ENCODE measurements at places on chromosomes 6 and 20.

DNA sequence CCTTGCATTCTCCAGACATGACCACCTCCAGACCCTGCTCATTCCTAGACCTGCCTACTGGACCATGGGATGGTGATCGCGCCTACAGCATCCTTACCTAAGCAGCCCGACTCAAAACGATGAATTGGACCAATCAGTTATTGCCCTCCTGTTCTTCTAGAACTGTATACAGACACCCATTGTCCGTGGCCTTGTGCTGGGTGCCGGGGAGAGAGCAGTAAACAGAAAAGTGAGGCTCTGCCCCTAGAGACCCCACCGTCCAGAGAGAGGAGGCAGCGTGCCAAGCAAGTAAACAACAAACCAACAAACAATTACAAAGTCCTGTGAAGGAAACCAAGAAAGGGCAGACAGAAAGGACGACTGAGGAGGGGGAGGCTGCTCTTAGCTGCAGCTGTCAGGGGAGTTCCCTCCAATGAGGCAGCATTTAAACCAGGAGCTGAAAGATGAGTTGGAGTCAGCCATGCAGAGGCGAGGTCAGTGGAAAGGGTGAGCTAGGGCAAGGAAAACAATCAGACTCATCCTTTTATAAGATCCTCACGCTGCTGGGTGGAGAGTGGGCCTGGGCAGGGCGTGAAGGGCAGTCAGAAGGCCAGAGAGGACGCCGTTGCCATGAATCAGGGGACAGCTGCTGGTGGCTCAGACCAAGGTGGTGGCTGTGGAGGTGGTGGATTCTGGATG is 37.6 kb upstream of the BLCAP start:
- no peak for DNase-seq

- no peak for DNase-seq
Measured at GRCh38 chr6:157579467-157580031, 198.6 kb downstream of the ZDHHC14 start.

- no peak for DNase-seq
Measured at GRCh38 chr6:169188475-169188874, 65.2 kb downstream of the THBS2 start.

- no peak for DNase-seq
Measured at GRCh38 chr20:19970256-19970765, 46.9 kb upstream of the NAA20 start.

- DNase-seq, result no peak
Measured at GRCh38 chr20:6764619-6765018, 2.9 kb upstream of the BMP2 start.

DNA sequence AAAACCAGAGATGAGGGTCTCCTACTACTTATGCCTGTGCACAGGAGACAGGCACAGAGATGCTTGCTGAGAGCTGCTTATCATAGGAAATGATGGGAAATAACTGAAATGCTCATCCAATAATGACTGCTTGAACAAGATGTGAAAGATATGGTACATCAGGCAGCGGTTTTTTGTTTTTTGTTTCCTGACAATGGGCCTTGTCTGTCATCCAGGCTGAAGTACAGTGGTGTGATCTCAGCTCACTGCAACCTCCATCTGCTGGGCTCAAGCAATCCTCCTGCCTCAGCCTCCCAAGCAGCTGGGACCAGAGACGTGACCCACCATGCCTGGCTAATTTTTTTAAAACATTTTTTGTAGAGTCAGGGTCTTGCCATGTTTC is 1.2 kb upstream of the RIPOR3 start:
- DNase-seq, result no peak

DNA sequence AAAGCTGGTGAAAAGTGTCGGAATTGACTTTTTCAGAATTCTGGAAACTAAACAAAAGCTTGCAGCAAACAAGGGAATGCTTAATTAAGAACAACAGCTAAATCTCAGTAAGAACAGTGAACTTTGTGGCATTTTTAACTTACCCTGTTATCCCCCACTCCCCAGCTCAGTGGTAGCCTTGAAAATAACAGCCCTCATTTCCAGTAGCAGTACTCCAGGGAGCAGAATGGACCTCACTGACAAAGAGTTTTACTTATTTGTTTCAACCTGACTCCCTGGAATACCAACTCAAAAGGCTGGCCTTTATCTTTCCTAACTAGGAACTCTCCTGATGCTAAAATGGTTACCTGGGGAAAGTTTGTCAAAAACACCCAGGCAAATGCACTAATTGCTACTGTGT is 108.9 kb downstream of the IMPG1 start:
- no peak for DNase-seq

GRCh38 chr6:50602292-50602691 is 111.0 kb upstream of the TFAP2D start:
- no peak for DNase-seq

DNA sequence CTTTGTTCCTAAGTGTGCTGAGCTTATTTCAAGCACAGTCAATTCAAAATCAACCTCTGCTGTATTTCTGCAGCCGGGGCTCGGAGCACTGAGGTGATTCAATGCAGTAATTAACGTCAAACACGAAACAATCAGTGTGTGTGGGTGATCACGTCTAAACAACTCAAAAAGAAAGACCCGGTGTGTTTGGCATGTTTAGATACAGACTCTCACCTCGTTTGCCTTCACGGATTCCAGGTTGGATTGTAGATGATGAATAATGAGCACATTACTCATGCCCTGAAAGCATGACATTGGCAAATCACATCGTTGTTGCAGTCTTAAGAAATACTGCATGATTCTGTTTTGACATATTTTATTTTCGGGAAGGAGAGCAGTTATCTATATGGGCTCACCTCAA is 231.0 kb downstream of the QKI start:
- no peak for DNase-seq

- DNase-seq, result no peak
Measured at GRCh38 chr6:23339268-23339667, 769.9 kb downstream of the HDGFL1 start.

DNA sequence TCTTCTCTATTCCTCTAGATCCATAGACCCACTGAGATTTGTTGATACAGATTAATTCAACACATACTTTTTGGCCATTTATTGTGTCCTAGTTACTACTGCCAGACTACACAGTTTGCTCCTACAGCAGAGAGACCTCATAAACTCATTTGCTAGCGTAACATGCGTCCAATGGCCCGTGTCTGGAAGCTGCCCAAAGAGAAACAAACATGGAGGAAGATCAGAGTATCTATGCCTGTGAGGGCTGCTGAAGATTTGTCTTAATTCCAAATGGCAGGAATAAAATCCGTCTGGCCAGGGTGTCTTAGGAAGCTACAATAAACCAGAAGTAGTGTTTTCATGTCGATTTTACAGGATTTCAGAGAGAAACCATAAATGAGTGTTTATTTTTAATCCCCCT is 214.7 kb downstream of the CLIC5 start:
- no peak for DNase-seq

DNA sequence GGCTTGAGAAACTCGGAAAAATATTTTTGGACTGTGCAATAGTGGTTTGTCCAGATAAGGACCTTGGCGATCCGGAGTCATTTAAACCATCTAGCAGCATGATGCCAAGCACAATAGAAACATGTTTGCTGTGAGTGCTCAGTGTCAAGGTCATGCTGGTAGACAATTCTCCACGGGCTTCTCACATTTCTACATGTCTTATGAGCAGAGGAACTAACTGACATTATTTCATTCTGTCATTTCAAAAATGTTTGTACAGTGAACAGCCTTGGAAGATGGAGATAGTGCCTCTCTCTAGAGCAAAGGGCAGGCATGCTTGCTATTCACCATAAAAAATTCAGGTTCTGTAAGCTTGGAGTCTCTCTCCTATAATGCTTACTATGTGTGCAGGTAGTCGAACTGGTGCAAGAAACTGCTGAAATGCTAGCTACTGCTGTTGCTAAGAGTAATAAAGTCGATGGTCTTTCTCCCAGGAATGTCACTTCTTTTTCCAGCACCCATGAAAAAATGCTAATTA is 25.4 kb upstream of the CCN2 start:
- no peak for DNase-seq

DNA sequence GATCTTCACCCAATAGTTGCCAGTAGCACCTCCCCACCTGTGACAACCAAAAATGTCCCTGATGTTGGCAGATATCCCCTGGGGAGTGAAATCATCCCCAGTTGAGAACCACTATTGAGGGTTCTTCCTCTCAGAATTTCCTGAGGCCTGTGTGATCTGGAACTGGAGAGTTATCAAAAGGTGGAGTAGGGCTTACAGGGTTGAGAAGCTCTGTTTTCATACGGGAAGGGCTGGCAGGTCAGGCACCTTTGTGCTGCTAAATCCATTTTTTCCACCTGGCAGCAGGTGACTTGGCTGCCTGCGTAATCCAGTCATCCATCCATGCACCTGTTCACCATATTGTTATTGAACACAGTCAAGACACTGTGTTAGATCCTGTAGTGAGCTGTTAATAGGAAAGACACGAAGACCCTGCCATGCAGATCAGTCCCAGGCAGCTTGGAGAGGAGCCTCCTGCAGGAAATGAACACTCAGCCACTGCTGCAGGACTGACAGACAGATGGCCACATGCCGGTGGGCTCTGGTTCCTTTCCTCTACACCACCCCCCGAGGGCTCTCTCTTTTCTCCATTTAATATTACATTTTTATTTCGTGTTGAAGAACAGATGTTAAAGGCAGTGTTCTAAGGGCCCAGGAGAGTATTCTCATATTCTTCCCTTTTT is 5.4 kb downstream of the DUSP22 start:
- no peak for DNase-seq
